ENCODE measurements at places on chromosomes 13 and 19. TPM values are rescaled to one million over a fixed set of nuclear protein-coding genes. Genes with fewer than 3 reads are reported as not detected.

DNA sequence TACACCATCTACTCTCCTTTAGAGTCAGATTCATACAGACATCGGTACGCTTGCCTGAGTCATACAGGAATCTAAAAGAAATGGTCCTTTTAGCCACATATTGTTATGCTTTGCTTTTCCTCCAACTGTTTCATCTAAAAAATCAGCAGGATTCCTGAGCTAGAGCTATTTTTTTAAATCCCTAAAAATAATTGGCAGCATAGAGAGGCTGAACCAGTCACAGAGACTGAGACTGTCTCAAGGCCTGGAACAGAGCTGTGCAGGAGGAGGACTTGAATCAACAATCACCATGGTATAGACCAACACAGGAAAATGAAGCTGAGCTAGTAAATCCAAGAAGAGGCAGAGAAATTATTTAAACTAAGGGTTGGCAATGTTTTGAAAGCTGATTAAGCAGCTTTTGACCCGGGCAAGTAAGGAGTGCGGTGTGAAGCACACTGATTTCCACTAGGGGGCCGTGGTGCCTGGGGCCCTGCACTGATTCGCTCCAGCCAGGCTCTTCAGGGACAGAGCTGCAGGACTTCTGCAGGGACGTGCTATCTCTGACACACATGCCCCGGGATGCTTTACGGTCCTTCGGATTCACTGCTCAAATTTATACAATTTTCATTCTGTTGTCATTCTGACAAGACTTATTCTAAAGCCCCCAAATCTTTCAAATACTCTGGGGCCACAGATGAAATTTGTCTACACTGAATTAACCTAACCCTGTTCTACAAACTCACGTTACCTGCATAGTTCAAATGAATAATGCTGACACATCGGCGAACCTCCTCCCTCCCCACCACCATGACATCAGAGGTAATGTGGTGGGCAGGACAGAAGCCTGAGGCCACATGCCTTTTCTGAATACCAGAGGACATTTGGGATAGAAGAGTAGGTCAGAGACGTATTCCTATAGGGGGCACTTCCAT, 87.6 kb upstream of the SLC15A1 start:
- no peak for DNase-seq

The NUDT19 gene
- 11.5 TPM for polyA plus RNA-seq

DNA sequence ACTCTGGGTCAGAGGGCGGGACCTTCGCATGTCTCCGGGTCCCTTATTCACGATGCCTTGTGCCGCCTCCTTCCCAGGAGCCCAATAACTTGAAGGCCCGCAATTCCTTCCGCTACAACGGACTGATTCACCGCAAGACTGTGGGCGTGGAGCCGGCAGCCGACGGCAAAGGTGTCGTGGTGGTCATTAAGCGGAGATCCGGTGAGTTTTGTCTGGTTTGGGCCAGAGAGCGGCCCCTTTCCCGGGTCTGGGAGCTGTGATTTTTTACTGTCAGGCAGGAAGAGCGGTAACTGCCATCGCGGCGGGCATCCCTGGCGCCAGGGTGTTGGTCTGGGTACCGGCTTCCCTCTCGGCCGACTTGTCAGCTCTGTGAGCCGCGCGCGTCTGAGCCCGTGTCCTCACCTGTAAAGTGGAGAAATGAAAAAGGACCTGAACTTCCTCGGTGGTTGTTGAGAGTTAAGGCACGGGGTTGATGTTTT, 800 bp downstream of the RPL28 start:
- DNase-seq, result no peak

DNA sequence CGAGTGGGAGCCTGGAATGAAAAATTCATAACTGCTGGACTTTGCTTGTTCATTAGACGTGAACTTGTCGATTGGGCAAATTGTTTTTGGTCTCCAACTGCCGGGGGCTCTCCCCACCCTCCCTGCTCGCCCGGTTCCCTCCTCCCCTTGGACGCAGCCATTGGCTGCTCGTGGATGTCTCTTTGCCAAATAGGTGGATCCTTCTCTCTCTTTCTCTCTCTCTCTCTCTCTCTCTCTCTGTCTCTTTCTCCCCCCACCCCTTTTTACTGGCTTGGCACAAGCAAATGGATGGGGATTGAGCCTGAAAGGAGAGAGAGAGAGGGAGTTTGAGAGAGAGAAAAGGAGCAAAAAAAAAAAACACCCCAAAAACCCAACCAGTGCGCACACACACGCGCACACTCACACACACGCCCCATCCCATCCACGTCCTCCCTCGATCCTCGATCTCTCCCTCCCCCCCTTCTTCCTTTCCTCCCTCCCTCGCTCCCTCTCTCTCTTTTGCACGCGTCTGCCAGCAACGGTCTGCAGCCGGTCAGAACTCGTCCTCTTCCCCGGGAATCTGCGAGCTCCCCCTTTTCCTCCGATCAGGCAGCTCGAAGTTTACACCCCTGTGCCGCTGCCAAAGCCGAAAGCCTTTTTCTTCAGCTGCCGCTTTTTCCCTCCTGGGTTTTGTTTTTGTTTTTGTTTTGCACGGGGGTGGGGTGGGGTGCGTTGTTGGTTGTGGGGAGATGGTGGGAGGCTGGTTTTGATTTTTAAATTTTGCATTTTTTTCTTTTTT, 27.8 kb downstream of the NFIX start:
- DNase-seq, result peak; percentile 73

The NOTCH3 gene
- polyA plus RNA-seq, result 105 TPM

The SGCG gene
- 4.6 TPM for polyA plus RNA-seq

GRCh38 chr13:52954838-52955237, 73.8 kb upstream of the OLFM4 start:
- DNase-seq, result no peak

The CILP2 gene
- 0.17 TPM for polyA plus RNA-seq

- no peak for DNase-seq
These were observed 15.6 kb downstream of the AP3D1 start for GRCh38 chr19:2135474-2136402.
